Lower lobe of right lung (tissue), 2 donors: ENCODE measurements at places on chromosomes 2 and 18. TPM values are rescaled to one million over a fixed set of nuclear protein-coding genes. Genes with fewer than 3 reads are reported as not detected.

DNA sequence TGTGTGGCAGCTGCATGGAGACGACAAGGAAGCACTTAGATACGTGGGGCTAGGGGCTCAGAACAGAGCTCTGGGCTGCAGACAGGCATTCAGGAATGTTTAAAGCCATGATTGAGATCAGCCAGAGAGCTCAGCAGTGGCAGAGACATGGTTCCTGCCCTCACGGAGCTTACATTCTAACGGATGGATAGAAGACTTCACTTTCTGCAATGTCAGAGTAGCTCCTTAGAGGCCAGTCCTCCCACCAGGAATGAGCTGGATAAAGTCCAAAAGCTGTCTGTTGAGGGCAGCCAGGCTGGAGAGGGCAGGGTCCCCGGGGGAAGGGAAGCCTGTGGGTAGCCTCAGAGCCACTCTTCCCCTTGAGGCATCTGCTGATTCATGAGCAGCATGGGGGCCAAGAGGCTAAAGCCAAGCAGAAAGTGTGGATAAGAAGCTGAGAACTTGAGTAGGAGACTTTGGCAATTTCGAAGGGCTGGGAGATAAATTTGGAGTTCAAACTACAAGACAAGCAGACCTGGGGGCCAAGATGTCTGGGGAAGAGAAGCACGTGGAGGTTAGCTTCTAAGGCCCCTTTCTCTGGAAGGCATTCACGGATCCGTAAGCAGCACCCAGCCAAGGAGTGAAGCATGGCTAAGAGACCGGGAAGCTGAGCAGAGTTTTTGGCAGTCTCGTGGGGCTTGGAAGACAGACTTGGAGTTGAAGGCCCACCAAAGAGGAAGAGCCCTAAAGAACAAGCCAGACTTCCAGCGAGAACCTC, 9.7 kb upstream of the CIB4 start:
- DNase-seq = no peak

GRCh38 chr2:159073256-159073655, 104.8 kb downstream of the TANC1 start:
- DNase-seq = no peak

DNA sequence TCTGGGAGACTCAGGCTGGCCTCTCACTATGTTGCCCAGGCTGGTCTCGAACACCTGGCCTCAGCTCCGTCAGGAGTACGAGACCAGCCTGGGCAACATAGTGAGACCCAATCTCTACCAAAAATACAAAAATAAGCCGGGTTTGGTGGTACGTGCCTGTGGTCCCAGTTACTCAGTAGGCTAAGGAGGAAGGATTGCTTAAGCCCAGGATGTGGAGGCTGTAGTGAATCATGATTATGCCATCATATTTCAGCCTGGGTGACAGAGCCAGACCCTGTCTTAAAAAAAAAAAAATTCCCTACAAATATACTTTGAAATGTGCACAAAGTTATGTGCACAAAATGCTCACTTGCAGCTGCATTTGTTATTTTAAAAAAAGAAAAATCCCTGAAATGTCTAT, 26.3 kb upstream of the AGAP1 start:
- DNase-seq = no peak

DNA sequence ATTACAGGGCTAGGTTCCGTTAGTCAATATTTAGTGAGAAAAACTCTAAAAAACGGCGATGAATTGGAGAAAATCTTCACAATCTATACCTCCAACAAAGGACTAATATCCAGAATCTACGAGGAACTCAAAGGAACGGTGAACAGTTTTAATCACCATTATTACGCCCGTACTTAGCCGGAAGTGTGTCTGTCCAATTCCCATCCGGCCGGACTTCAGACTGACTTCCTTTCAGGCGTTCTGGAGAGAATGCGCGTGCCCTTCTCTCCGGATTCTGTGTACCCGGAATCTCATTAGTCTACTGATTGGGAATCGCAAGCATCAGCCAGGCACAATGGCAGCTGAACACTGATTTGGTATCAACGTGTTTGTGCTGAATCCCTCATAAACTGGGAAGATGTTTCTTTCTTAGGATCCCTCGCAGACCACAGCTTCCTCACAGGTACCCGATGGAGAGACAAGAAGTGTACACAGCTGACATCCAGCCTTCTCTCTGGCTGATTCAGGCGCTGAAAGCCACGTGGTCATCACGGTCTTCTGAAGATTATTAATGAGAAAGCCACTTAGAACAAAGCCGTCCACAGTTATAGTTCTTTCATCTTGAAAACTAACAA, 239.9 kb downstream of the ZNF516 start:
- DNase-seq = no peak

GRCh38 chr2:7867867-7868266, 814.0 kb upstream of the ID2 start:
- DNase-seq = no peak

Gene AKAIN1
- total RNA-seq = not detected

Gene CHRND
- not detected for total RNA-seq

Gene TUBB8B
- 0.47 TPM for total RNA-seq

Gene ST8SIA3
- not detected for total RNA-seq

Gene TBR1
- total RNA-seq = not detected

Gene KCNF1
- not detected for total RNA-seq

Gene DNER
- 1.2 TPM for total RNA-seq

Gene ACMSD
- not detected for total RNA-seq

Gene VRK2
- total RNA-seq = 25.7 TPM

Gene AQP12B
- not detected for total RNA-seq

Gene GPR17
- 0.18 TPM for total RNA-seq

Gene DLGAP1
- 3.8 TPM for total RNA-seq
